Fibroblast of skin of right biceps (primary cell): ENCODE measurements at places on chromosomes 4 and X.

- DNase-seq: no peak
These were observed 158.4 kb downstream of the RAB28 start for GRCh38 chr4:13325744-13326143.

GRCh38 chr4:129641179-129641578 lies 545.2 kb downstream of the C4orf33 start:
- DNase-seq: peak; percentile 30

DNA sequence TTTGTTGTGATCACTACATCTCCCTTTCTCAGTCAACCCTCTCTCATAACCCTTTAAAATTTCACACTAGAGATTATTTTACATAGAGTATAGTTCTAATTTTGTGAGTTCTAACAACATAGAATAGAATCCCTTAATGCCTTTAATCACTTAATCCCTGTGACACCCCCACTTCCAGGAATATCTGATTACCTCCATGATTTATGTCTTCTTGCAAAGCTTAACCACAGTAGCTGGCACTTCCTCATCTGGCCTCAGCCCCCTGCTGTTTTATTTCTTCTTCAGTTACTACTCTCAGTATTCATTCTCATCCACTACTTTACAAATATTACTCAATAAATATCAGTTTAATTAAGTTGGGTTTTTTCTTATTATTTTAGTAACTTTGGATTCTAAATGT lies 340.9 kb downstream of the CENPC start:
- DNase-seq: no peak

DNA sequence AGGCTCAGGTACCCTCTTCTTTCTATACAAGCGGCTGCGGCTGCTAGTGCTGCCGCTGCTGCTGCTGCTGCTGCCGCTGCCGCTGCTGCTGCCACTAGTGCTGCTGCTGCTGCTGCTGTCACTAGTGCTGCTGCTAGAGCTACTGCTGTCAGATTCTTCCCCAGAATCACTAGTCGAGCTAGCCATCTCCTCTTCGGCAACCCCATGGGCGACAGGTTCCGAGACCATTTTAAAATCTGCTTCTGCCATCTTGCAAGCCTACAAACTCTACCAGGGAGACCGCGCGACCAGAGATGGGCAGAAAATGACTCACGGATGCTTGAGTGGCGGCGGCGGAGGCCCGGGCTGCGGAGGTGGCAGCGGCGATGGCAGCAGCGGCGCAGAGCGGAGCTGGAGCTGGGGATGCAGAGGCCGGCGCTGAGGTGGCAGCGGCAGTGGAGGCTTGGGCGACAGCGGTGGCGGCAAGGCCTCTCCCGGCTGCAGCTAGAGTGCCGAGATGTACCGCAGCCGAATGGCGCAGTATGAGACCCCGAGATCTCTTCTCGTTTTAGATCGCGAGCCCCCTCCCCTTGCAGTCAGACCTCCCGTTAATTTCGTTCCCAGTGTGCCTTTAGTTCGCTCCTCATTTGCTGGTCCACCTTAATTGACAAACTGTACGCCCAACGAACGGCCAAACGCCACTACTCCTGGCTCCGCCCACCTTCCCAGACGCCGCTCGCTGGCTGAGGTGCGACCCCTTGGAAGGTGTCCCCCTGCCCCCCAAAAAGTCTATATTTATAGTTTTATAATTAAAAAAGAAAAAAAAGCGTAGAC lies at the start of gene NAP1L3:
NAP1L3 (minus strand) TSS at position 523 of the 813 bp plus-strand sequence; CDS start at position 249, 274 bp downstream.
- peak; percentile 85 for DNase-seq

DNA sequence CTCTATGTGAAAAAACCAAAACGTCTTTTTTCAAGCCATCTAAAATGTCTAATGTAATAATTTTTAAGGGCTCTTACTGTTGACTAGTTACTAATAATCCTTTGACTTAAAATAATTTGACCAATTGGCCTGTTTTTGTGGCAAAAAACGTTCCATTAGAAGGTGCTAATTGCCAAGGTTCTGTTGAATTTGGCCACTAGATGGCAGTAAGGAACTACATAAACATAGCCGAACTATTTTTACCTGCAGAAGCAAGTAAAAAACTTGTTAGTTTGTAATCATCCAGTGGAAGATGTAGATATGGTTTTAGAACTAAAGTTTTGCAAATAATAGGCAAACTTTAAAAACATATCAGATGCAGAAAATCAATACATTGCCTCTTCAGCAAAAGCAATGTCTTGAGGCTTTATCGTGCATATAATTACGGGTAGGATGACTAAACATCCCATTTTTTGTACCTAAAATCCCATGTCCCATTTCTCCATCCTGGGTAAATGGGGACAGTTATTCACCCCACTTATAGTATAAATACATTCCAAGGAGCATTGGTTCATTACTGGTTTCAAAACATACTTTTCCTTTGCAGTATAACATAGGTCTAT lies 57.6 kb downstream of the PROM1 start:
- peak; percentile 52 for DNase-seq

GRCh38 chr4:2721586-2721985 lies 34.5 kb downstream of the TNIP2 start:
- no peak for DNase-seq

GRCh38 chr4:74904509-74905065 lies 28.3 kb upstream of the PARM1 start:
- no peak for DNase-seq

- no peak for DNase-seq
These were observed 55.9 kb downstream of the PLAC1 start for GRCh38 chrX:134602410-134602809.

DNA sequence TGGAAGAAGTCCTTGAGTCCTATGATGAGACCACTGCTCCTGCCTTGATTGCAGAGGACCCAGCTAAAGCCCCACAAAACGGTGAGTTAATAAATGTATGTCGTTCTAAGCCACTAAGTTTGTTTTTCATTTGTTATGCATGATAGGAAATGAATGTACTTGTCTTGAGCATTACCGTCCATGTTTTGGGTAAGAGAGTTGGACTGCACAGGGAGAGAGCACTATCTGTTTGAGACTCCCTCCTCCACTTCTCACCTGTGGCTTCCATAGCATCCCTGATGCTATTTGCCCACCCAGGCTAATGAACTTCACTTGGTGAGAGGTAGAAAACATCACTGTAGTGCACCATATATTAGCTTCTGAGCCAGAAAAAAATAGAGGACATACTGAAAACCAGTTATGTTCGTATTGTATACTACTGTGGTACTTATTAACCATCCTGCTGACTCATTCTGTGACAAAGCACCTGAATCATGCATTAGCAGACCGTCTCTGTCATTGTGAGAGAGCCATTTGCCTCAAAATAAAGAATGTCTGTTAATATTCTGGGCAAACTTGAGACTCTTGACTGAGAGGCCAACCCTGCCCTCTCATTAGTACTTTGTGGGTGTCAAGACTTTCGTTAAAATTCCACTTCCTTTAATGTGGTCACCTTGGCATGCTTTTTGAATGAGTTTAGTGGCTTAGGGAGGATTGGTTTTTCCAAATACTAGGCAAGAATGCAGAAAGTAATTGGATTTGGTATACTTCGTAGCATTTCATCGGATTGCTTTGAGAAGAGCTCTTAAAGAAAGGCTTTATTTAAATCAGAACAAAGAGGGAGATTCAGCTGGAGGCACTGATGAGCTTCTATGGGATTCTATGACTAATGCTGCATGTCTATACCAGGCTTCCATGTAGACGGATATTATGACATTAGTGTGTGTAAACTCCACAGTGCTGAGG lies 99.3 kb upstream of the GRPR start:
- peak; percentile 81 for DNase-seq

- DNase-seq: peak; percentile 90
These were observed 56.4 kb downstream of the IRF2 start for GRCh38 chr4:184417802-184418511.

GRCh38 chrX:10617186-10617998 lies 3.0 kb downstream of the MID1 start:
- DNase-seq: no peak

DNA sequence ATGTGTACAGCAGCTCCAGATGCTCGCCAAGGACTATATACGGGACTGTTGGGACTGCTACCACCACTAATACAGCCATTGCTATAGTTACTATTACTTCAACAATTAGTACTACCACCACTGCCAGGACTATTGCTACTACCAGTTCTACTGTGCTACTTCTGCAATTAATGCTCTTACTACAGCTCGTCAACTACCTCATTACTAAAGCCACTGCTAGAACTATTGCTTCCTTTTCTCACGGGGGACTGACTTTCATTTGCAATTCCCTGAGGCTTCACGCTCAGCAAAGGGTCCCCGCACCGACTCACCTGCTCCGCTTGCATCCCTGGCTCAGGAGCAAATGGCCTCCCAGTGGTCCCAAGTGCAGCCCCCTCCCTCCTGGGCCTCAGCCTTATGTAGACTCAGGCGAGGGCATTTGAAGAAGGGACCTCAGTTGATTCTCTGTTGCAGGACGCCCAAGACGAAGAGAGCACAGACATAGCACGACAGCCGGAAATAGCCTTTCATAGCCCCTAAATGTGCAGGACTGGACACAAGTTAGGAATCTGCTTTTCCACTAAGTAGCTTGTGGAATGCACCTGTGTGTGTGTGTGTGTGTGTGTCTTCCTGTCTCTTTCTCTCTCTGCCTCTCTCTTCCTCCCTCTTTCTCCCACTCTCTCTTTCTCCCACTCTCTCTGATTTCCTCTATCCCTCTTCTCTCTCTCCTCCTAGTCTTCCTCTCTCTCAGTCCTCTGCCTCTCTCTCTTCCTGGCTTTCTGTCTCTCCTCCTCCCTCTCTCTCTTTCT lies 294.8 kb downstream of the ASMT start:
- DNase-seq: no peak

- peak; percentile 83 for DNase-seq
These were observed at the start of gene TRIM2 for GRCh38 chr4:153204247-153204671. TSS of gene TRIM2 (plus strand) at chr4:153204443. CDS start at chr4:153204531, 88 bp downstream.

DNA sequence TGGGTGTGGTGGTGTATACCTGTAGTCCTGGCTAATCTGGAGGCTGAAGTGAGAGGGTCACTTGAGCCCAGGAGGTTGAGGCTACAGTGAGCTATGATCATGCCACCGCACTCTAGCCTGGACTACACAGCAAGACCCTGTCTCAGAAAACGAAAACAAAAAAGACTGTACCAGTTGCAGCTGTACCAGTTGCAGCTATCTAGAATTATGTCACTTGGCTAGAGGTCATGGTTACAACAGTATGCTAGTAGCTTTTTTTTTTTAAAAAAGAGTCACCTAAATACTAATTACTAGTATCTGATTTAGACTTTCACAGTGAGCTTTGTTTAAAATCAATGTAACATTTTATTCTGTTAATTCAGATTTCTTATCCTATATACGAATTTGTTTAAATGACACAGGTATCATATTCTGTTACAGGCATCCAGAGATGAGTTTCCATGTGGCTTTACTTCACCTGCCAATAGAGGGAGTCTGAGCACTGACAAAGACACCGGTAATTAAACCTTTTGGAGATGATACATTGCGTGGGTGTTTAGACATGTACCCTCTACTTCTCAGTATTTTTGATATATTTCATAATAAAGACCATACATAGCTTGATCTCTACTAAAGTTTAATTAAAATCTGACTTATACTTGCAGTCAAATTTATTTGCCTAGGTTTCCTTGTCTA lies 100.2 kb upstream of the IL13RA1 start:
- no peak for DNase-seq
